ENCODE measurements at places on chromosomes 1 and 21. TPM values are rescaled to one million over a fixed set of nuclear protein-coding genes. Genes with fewer than 3 reads are reported as not detected.

DNA sequence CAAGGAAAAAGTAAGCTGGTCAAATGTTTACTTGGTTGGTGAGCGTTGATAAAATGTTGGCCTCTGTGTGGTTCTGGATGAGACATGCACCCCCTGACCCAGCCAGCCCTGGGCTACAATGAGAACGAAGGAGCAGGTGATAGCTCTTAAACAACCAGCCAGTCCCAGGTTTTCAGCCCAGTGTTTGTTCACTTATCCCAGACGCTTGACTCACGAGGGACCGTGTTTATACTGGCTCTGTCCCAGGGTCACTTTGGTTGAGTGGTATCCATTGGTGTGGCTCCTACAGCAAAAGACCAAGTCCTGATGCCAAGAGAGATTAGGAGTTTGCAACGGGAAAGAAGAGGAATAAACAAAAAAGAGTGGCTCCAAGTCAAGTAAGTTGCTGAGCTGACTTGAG, 86.9 kb downstream of the KCNJ15 start:
- no peak overlapping the region for H3K4me3 ChIP-seq
- DNase-seq: no peak
- H3K27me3 ChIP-seq: no peaks in the 10 kb centered on the region

Gene SIK1
- total RNA-seq: 45.1 TPM

- H3K36me3 ChIP-seq: no peaks in the 10 kb centered on the region
- H3K4me1 ChIP-seq: peaks cover 18% of the 10 kb centered on the region
- no peak for DNase-seq
- no peak overlapping the region for H3K4me3 ChIP-seq
These were observed 41.6 kb upstream of the LAPTM5 start for GRCh38 chr1:30799233-30799511.

Gene RGS8
- total RNA-seq: not detected

DNA sequence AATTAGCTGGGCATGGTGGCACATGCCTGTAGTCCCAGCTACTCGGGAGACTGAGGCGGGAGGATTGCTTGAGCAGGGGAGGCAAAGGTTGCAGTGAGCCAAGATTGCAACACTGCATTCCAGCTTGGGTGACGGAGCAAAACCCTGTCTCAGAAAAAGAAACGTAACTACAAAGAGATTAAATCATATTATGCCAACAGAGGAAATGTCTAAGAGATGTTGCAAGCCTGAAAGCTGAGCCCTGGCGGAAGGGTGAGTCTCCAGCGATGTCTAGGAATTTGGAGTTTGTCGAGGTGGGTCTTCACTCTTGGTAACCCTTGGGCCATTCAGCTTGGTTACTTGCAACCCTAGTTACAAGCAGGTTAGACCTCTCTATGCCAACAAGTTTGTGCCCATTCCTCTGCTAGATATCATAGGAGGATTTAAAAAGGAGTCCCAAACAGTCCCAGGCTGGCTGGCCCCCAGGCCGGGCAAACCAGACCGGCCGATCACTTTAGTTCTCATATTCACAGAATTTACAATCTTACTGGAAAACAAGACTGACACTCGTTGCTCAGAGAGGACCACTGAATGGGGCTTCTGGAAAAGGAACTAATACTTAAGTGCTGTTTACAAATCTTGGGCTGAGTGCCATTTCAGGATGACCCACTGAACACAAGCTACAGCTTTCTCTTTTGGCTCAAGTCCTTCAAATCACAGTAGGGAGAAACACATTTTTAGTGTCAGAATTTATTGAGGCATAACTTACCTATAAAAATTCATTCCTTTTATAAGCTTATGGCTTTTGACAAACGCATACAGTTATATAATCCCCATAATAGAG, 27.1 kb downstream of the SLC30A1 start:
- H3K4me1 ChIP-seq: no peaks in the 10 kb centered on the region
- no peaks in the 10 kb centered on the region for H3K36me3 ChIP-seq
- no peaks in the 10 kb centered on the region for H3K27me3 ChIP-seq
- H3K4me3 ChIP-seq: no peak overlapping the region
- H3K27ac ChIP-seq: no peak overlapping the region

All from tibial nerve (tissue), 4 donors.